ENCODE measurements at places on chromosomes 5 and 9. TPM values are rescaled to one million over a fixed set of nuclear protein-coding genes. Genes with fewer than 3 reads are reported as not detected.

DNA sequence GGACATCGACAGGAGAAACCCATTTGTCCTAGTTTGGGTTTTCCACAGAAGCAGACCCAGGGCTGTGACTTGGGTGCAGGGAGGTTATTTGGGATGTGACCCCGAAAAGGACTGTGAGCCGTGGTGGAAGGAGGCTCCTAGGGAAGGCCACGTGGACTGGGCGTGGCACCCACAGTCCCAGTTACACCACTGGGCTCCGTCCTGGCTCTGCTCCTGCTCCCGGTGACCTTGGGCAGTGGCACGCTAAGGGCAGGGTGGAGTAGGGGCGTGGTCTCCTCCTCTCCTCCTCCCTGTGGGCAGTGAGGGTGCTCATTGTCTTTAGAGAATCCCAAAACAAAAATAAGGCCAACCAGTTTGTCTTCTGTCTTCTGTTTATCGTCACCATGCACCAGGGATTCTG, 190.1 kb downstream of the GADD45G start:
- DNase-seq: no peak

- DNase-seq: no peak
These were observed 138.1 kb downstream of the RGS3 start for GRCh38 chr9:113601656-113602055.

The SHISAL2B gene
- total RNA-seq: not detected

GRCh38 chr9:124293718-124294506, 36.2 kb downstream of the NEK6 start:
- DNase-seq: no peak
